Islet precursor cell (in vitro differentiated cells): ENCODE measurements at places on chromosomes 2 and 18.

GRCh38 chr2:219634951-219635751, 7.7 kb downstream of the SLC4A3 start:
- peak; percentile 48 for DNase-seq

GRCh38 chr2:41928526-41928925, 119.3 kb upstream of the PKDCC start:
- DNase-seq, result peak; percentile 71

DNA sequence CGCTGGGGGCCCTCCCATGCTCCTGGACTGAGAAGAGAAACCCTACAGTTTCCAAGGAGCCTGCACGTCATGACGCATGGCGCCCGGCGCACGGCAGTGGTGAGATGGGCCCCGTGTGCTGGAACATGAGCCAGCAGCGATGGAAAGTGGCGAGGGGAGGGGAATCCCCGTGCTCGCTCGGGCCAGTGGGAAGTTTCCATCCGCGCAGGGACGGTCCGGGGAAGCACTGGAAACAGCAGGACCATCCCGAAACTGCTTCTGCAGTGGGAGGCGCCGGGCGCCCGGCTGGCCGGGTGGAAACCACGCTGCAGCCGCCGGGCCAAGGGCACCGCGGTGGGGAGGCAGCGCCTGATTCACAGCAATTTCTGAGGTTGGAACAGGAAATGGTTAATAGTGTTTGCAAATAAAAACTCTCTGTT, 4.9 kb upstream of the PDCD1 start:
- DNase-seq, result no peak

- peak; percentile 46 for DNase-seq
Measured at GRCh38 chr2:120203251-120204021, 19.8 kb downstream of the TMEM185B start.

GRCh38 chr18:46622999-46623398, 34.0 kb downstream of the LOXHD1 start:
- no peak for DNase-seq

- DNase-seq, result no peak
Measured at GRCh38 chr2:18178736-18179349, 300.4 kb downstream of the KCNS3 start.

DNA sequence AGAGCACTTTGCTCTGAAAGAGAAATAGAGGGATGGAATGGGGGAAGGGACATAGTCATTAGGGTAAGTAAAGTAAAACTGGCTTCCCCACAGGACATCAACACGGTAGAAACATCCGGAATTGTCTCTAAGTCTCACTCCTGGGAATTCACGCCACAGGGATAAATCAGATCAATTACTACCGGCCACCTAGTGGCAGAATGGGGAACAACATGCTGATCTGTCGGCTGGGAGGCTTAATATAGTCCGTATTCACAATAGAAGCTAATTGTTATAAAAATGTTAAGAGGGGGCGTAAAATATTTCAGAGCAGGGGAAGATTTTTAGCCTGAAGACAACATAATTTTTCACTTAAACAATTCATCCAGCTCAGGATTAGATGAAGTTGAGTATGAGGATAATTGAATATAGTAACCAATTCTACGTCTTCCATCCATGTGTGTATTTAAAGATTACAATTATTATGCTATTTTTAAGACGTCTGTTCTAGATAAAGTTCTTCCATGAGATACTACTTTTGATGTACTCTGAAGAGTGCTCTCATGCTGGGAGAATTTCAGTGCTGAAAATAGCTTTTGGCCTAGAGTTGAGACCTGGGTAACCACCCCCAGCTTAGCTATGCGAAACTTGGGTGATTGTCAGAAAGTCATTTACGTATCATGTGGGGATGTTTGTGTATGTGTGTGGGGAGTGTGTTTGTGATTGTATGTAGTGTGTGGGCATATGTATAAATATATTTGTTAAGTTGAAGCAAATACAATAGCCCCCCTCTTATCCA, 65.7 kb downstream of the LRRTM1 start:
- DNase-seq, result no peak

- DNase-seq, result no peak
Measured at GRCh38 chr2:4959219-4959618, 733.0 kb upstream of the SOX11 start.

DNA sequence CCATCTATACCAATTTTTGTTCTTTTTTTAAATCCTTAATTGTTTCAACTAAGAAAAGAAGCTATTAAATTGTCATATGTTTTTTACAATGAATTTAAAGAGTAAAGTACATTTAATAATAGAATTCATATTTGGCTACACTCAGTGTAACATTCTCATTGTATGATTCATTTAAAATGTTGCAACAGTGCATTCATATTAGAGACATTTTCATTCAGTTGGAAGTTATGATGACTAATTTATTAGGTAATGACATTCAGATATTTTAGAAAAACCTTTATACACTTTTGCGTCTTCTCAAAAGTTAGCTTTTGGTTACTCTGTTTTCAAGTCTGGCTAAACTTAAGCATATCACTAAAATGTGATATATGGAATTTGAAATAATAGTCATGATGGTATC, 887.5 kb upstream of the NRXN1 start:
- DNase-seq, result no peak

- no peak for DNase-seq
Measured at GRCh38 chr18:65735155-65735554, 15.7 kb upstream of the CDH7 start.

DNA sequence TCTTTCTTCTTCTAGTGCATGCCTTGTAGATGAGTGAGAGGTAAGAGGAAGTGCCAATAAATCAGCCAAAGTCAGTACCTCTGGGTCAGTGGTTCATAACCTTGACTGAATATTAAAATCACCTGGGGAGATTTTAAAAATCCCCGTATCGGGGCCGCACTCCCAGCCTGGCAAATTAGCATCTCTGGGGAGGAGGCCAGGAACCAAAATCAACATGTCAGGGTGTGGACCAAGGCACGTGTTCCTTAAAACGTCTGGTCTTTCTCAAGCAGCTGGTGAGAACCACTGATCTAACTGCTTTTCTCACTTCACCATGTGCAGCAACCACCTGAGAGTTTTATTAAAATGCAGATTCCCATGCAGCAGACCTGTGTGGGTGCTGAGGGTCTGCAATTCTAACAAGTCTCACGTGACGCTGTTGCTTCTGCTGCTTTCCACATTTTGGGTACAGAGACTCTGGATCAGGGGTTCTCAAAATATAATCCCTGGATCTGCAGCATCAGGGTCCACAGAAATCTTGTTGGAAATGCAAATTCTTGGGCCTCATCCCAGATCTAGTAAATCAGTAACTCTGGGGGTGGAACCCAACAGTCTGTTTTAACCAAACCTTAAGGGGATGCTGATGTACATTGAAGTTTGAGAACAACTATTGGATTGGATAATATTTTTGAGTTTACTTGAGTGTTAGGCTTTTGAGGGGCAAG, 49.5 kb downstream of the CHST9 start:
- no peak for DNase-seq

GRCh38 chr2:168394262-168394661, 61.8 kb upstream of the CERS6 start:
- no peak for DNase-seq

- DNase-seq, result peak; percentile 84
Measured at GRCh38 chr2:42961385-42961811, 169.0 kb upstream of the HAAO start.

DNA sequence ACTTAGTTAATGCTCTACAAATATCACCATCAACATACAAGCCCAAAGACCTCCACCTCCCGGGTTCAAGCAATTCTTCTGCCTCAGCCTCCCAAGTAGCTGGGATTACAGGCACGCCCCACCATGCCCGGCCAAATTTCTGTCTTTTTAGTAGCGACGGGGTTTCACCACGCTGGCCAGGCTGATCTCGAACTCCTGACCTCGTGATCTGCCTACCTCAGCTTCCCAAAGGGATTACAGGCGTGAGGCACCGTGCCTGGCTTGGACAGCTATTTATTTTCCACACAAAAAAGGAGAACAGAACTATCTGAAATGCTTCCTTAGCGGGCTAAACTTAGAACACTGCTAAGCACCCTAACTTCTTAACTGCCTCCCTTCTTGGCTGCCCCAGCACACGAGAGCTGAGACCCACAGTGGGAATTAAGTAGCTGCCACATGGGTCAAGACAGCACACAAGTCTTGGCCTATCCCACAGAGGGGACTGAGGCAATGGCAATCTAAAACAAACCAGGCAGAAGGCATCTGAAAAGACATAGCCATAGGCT, 24.8 kb downstream of the CYTIP start:
- no peak for DNase-seq

GRCh38 chr18:27202741-27203140, 17.6 kb upstream of the CHST9 start:
- DNase-seq, result no peak

- DNase-seq, result no peak
Measured at GRCh38 chr2:103208916-103209315, 447.1 kb downstream of the TMEM182 start.

DNA sequence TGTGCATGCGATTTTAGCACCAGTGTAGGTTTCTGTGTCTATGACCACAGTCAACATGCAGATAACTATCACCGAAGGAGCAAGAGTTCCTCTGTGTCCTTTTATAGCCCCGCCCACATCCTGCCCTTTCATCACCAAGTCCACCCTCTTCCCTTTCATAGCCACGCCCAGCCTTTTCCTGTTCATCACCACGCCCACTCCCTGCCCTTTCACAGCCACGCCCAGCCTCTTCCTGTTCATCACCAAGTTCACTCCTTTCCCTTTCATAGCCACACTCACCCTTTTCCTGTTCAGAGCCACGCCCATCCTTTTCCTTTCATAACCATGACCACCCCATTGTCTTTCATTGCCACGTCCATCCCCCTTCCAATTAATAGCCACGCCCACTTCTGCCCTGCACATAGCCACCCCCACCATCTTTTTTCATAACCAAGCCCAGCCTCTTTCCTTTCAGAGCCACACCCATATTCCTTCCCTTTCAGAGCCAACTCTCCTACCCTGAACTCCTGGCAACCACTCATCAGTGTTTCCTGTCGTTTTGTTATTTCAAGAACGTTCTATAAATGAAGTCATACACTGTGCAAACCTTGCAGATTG, 273.9 kb downstream of the MYT1L start:
- DNase-seq, result no peak

- no peak for DNase-seq
Measured at GRCh38 chr2:227324642-227324994, 433 bp upstream of the MFF start.

DNA sequence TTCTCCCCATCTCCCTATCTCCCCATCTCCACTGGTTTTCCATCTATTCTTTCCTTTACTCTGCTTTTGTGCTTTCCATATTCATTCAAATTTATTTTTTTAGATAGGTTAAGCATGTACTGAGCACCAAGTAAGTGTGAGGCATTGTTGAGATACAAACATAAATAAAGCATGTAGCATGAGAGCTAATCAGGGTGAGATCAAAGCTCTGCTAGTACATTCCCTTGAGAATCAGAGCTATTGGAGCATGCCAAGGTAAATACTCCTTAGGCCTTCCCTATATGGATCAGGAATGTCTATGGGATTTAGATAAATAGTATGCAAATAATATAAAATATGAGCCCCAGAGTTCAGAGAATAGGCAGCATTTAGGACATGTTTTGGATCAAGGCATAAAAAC, 25.3 kb downstream of the BABAM2 start:
- DNase-seq, result no peak

GRCh38 chr2:10490806-10491291, 42.7 kb upstream of the ODC1 start:
- peak; percentile 47 for DNase-seq

- no peak for DNase-seq
Measured at GRCh38 chr2:136658201-136658600, 107.1 kb upstream of the THSD7B start.

- DNase-seq, result no peak
Measured at GRCh38 chr18:79252904-79253633, 142.7 kb upstream of the NFATC1 start.

- DNase-seq, result no peak
Measured at GRCh38 chr2:206240327-206240726, 34.1 kb upstream of the ZDBF2 start.

GRCh38 chr18:69987870-69988269, 40.2 kb upstream of the CD226 start:
- DNase-seq, result no peak

GRCh38 chr2:172970660-172971059, 105.0 kb upstream of the MAP3K20 start:
- no peak for DNase-seq

GRCh38 chr18:48053881-48054816, 123.7 kb upstream of the SMAD2 start:
- DNase-seq, result peak; percentile 75

DNA sequence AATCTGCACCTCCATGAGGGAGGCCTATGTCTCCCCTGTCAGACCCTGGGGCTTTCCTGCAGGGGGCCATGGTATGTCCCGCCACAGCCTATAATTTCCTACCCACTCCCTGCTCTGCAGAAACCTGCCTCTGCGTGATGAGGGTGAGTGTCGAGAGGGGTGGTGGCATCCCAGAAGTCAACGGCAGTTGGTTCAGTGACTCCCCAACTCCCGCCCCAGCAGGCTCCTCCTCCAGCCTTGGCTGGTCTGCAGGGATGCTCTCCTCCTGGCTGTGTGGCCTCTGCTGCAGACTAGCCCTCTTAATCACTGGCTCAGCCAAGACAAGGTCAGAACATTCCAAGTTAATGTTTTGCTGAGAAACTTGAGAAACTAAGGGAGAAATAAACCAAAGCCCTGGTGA, 13.3 kb downstream of the CELF4 start:
- no peak for DNase-seq

GRCh38 chr2:235026649-235027557, 75.1 kb downstream of the SH3BP4 start:
- DNase-seq, result no peak

- no peak for DNase-seq
Measured at GRCh38 chr18:31162825-31163435, at the start of gene DSC1. Gene DSC1 (minus strand): TSS chr18:31162856. CDS start chr18:31162594, 262 bp downstream.

DNA sequence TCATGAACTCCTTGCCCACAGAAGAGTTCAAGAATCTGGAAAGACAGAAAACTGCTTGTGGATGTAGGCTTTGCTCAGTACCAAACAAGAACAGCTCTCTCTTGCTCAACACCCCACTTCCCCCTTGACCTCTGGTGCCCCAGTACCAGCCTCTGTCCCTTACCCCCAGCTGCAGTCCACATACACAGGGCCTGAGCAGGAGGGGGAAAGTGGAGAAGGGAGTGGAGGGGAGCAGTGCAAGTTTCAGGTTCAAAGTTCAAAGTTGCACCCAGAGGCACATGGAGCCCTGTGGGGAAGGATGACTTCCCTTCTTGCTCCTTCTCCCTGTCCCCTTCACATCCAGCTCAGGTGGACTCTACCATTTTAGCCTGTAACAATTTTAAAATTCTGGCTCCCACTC, 61.1 kb upstream of the LPIN2 start:
- DNase-seq, result peak; percentile 41

DNA sequence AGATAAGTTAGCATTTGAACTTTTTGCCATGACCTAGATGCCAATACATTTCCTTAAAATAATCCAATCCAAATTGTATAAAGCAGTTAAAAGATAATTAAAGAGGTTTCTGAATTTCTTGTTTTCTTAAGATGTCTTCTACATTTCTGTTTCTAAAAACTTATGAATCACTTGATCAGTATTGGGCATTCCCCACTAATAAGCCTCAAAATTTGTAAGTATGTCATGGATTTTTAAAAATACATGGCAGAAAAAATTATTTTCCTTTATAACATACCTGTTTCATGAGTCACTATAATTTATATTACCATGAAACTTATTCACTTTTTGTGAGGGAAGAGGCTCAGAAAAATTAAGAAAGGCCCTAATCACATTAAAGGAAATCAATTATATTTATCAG, 90.3 kb upstream of the TFPI start:
- DNase-seq, result no peak

GRCh38 chr2:59733970-59734369, 819.5 kb downstream of the BCL11A start:
- DNase-seq, result no peak

- no peak for DNase-seq
Measured at GRCh38 chr2:68774569-68775271, 40.1 kb downstream of the ARHGAP25 start.
